NCI-H1092 treated with DMSO at 0.1 percent for 48 hours (cell line): ENCODE measurements at places on chromosomes 16 and 17.

DNA sequence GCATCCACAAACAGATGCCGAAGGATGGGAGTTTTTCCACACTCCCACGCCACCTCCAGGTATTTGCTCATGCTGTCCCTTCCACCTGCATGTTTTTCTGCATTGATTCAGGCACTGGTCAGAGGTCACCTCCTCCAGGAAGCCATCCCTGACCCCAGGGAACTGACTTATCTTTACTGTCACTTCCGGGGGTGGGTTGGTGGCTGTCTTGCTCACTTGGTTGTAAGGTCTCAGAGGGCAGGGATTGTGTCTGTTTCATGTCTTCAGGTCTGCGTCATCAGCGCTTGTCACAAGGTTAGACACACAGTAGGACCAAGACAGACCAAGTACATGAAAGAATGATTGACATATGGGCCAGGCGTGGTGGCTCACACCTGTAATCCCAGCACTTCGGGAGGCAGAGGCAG lies 1.9 kb upstream of the IL4R start:
- DNase-seq, result no peak

- no peak for DNase-seq
These were observed 26.5 kb downstream of the SF3B3 start for GRCh38 chr16:70550082-70550481.

GRCh38 chr17:39236981-39237441 lies 11.3 kb upstream of the STAC2 start:
- DNase-seq, result peak; percentile 35

GRCh38 chr17:15274017-15274416 lies 8.9 kb upstream of the PMP22 start:
- DNase-seq, result no peak

DNA sequence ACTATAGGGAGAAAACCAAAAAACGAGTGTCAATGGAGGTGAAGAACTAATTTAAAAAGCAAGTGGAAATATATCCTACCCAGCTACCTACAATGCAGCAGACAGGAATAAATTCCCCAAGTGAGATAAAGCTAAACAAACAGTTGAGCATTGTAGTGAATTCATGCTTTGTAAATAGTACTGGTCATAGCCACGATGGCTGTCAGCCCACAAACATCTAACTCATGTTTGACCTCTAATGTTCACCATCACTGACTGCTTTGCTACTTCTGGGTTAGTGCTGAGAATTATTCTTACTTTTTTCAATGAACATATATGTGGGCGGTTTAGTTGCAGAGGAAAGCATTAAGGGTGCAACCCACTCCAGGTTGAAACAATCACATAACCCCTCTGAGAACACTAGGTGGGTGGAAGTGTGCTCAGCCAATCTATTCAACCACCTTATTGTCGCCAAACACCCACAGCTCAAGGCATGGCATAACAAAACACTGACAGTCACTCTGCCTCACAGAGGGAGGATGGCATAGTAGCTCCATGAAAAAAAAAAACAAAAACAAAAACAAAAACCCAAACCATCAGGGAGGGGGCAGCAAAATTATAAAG lies 264.1 kb downstream of the ZFHX3 start:
- no peak for DNase-seq

GRCh38 chr17:63694950-63695773 lies 4.8 kb downstream of the LIMD2 start:
- no peak for DNase-seq

DNA sequence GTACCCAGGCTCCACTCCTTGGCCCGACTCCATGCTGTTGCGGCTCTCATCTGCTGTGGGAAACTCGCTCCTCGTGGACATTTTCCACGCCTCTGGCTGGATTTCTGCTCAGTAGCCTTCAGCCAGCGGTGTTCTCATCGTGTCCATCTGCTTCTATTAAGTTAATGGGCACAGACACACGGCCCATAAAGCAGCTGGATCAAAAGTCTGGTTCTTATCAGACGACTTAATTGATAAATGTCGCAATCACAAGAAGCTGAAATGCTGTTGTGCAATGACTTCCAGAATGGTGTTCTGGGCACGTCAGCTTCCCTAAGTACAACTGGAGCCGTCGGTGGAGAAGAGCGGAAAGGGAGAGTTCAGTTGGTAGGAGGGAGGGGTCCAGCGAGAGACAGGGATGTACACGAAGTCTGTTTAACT lies 211.7 kb upstream of the CHMP6 start:
- no peak for DNase-seq

DNA sequence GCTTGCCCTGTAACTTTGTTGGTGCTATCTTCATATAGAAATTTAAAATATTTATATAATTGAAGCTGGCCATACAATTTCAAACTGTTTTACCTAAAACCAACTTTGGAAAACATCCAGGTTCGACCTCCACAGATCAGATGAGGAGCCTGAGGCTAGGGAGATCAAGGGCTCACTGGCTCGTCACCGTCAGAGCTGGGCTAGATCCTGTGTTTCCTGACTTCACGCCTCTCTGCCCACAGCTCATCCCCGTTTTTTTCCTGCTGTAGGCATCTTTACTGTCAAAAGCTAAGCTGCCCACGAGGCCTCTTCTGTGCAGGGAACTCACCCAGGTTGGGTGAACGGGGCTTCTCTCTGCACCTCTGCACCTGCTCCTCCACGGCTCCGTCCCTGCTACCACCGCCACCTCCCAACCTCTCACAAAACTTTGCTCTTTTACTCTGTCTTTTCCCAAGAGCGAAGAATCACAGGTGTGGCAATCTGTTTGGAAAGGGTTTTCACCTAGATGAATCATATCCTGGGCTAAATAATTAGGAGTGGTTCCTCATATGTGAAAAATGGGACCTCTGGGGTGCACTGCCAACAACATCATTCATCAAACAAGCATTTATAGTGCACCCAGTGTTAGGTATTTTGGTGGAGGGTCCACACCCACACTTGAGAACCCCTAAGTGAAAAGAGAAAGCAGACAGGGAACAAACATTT lies 24.8 kb upstream of the KDM6B start:
- DNase-seq, result no peak

- peak; percentile 19 for DNase-seq
These were observed 22.9 kb upstream of the CDH13 start for GRCh38 chr16:82603784-82604411.

DNA sequence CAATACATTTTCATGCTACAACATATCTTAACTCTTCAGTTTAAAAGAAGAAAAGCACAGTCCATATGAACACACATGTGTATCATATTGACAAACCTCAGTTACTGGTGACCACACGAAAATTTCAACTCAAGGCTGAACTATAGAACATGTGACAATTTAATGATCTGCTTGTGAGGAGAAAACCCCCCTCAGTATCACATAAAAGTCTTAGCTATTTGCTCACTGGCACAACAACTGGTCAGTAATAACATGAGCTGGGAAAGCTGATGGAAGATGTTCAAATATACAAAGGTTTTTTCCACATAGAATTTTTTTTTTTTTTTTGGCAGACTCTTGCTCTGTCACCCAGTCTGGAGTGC lies 19.5 kb downstream of the ZNF652 start:
- no peak for DNase-seq

DNA sequence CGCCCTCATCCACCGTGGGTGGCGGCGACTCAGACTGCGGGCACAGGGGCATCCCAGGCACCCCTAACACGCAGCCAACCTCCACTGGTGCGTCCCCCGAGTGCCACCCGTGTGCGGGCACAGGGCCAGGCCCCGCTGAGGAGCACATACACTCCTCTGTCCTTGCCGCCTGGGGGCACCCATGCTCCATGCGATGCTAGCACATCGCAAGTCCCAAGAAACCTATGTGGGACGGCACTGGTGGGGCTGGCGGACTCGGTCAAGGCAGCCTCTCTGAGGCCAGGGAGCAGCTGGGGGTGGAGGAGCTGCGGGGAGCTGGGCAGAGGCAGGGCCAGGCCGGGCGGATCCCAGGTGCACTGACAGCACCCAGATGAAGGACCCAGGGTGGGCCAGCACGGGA lies 4.0 kb downstream of the ZNF598 start:
- DNase-seq, result peak; percentile 15

DNA sequence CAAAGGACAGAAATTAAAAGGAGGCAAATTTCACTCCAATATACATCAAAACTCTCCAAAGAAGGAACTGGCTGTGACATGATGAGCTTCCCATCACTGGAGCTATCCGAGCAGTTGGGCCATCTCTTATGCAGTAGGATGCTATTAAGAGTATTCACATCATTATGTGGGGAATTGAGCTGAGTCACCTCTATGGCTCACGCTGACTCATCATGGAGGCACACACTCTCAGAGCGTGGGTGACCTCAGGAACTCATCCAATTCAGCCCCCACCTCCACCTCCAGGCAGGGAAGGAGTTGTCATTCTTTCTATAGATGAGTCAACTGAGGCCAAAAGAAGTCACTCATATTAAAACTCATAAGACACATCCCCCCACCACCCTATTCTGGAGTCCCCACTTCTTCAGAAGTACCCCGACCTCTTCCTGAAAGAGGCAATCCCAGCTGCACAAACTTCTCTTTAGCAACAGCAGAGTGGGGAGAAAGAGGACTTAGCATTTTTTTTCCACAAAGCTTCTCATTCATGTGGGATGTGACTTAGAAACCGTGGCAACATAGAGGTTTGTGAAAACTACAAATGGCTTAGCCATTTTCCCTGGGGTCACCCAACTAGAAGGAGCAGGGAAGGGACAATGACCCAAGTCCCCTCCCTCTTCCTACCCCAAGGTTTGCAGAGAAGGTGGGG lies 32.5 kb downstream of the ABCC12 start:
- DNase-seq, result no peak

- no peak for DNase-seq
These were observed 15.1 kb downstream of the FAM117A start for GRCh38 chr17:49748791-49749190.

DNA sequence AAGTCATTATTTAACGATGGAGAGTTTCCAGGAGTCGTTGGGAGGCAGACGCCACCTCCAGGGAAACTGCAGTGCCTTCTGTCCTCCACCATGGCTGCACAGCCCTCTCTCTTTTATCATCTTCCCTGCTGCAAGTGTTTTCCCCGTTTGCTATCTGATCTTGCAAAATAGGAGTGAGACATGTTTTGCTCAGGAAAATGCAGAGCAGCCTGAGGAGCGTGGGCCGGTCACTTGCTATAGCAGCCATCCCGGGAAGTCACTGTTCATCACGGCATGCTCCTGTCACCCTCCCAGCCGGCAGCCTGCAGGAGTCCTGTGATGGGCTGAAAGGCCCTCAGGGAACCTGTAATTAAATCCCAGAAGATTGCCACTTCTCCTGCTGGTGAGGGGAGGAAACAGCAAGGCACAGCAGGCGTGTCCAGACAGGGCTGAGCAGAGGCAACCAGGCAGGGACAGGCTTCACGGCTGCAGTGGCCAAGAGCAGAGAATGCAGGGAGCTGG lies 143.1 kb downstream of the GSG1L start:
- peak; percentile 4 for DNase-seq

DNA sequence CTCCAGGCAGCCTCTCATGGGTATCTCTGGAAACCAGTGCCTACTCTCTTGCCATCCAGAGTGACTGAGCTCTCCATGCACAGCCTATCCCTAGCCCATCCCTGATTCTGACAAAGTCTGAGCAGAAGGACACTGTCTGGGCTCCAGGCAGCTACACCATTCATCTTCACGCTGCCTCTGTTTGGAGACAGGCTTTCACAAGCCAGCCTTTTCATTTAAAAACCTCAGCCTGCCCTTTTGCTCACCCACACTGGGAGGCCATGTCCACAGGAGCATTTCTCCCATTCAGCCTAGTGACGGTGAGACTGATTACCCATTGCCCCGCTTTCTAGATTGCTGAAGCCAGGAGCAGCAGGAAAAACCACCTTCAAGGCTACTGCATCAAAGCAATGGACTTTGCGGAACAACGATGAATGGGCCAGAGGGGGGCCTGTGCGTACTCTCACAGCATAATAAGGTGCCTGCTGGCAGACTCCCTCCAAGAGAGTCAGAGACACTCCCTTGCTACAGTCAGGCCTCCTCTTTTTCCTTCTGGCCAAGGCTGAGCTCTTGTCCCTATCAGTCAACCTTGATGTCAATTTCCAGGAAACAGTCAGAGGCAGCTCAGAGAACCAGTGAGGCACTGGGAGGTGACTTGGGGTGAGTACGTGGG lies 24.7 kb upstream of the CDH13 start:
- no peak for DNase-seq

DNA sequence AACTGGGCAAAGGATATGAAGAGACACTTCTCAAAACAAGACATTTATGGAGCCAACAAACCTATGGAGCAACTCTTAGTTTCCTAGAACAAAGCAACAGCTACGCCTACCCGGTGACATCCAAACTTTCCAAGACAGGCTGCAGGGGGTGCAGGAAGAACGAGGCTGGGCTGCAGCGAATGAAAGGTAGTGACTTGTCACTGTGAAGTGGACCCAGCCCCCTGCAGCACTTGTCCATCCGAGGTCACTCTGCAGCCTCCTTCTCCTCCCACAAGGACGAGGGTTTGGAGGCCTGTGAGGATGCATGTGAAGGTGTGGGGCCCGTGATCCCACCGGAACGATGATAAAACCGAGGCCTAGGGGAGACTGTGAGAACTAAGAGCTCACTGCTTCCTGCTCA lies 192.6 kb upstream of the RPL38 start:
- DNase-seq, result no peak

DNA sequence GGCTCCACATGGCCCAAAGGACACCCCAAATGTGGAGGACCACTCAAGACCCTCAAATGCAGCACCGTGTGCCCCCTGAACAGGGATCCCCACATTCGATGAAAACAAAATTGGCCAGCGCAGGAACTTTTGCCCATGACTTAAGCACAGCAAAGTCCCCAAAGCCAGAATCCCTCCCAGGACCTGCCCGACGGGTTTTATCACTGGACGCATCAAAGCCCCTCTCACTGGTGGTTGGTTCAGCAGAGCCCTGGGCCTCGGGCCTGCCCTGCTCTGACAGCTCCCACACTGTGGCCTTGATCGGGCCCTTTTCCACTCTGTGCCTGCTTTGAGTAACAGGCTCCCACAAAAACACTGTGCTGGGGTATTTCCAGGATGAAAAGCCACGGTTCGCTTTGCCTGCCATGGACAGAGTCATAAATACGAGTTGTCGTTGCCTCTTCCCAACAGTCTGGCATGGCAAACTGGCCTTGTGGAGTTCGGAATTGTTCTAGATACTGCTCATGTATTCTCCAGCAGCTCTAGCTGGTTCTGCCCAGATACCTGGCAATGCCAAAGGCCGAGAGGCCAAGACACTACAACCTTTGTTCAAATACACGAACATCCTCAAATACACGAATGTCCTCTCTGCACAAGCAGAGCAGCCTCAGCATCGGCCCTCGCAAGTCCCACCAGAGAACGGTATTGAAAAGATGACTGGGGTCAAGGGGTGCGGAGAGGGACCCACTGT lies 46.4 kb downstream of the TBC1D16 start:
- no peak for DNase-seq

GRCh38 chr17:74961657-74962350 lies 10.8 kb downstream of the HID1 start:
- DNase-seq, result peak; percentile 68
